B cell (primary cell): ENCODE measurements at places on chromosomes 5 and 9. TPM values are rescaled to one million over a fixed set of nuclear protein-coding genes. Genes with fewer than 3 reads are reported as not detected.

The SLCO6A1 gene
- not detected in 2 replicates for polyA plus RNA-seq

The PCDHGA7 gene
- 0.23 and 0.49 TPM in 2 replicates for polyA plus RNA-seq

The CCL27 gene
- not detected in 2 replicates for polyA plus RNA-seq

The FREM1 gene
- polyA plus RNA-seq: not detected in 2 replicates

The RNF183 gene
- 0.04 and 0.58 TPM in 2 replicates for polyA plus RNA-seq

The PCDHGB3 gene
- 0.33 and 0.52 TPM in 2 replicates for polyA plus RNA-seq

The IFNK gene
- not detected in 2 replicates for polyA plus RNA-seq

The PCDHGB2 gene
- 0.32 and 0.66 TPM in 2 replicates for polyA plus RNA-seq

The PCDHGC4 gene
- 0.09 and 0.14 TPM in 2 replicates for polyA plus RNA-seq

The HAND1 gene
- polyA plus RNA-seq: not detected in 2 replicates

The C5orf58 gene
- not detected in 2 replicates for polyA plus RNA-seq

The GKAP1 gene
- 2.7 and 5.8 TPM in 2 replicates for polyA plus RNA-seq

The MELK gene
- polyA plus RNA-seq: 0.18 and 0.46 TPM in 2 replicates

The ARHGEF28 gene
- polyA plus RNA-seq: 0.03 TPM in 1 of 2 replicates, not detected in the other

The SNCB gene
- polyA plus RNA-seq: 0.09 and 0.10 TPM in 2 replicates

The NUTM2F gene
- not detected in 2 replicates for polyA plus RNA-seq

The GABRA6 gene
- not detected in 2 replicates for polyA plus RNA-seq

The NSG2 gene
- polyA plus RNA-seq: not detected in 2 replicates

The CSF1R gene
- 1.9 and 2.5 TPM in 2 replicates for polyA plus RNA-seq

The FBP2 gene
- not detected in 2 replicates for polyA plus RNA-seq

The ECM2 gene
- 0.09 TPM in 1 of 2 replicates, not detected in the other for polyA plus RNA-seq
